GM12892 (cell line): ENCODE measurements at places on chromosomes 6 and 20.

- DNase-seq = no peak
These were observed 2.5 kb downstream of the NTSR1 start for GRCh38 chr20:62710886-62711702.

GRCh38 chr20:21049305-21049828 lies 56.8 kb downstream of the LINC00237 start:
- no peak for DNase-seq

GRCh38 chr6:11462742-11463397 lies 74.7 kb upstream of the TMEM170B start:
- no peak for DNase-seq

DNA sequence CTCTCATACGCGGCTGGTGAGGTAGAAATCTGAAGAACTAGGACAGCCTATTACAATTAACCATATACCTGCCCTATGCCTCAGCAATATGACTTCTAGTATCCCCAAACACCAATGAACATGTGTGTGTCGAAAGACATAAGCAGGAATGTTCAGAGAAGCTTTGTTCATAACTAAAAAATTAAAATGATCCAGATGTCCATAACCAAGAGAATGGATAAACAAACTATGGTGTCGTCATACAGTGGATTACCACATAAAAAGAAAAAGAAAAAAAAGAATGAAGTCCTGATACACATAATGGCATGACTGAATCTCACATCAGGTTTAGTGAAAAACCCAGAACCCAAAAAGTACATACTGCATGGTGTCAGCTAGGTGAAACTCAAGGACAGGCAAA lies 73.9 kb downstream of the MDN1 start:
- no peak for DNase-seq

DNA sequence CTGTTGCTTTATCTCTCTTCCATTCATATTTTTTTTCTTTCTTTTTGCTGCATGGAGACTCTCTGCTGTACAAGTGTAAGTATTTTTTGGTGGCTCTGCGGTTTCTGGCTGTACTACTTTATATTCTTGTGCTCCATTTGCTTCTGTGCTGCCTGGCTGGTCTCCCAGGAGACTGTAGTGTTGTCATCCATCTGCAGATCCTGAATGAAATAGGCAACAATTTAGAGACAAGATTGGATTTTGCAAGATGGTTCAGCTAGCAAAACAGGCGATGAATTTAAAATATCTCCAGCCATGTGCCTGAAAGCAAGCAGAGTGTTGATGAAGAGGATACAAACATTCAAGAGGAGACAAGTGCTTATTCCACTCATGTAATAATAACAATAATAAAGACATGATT lies 75.1 kb upstream of the SCGN start:
- DNase-seq = no peak

GRCh38 chr20:61801065-61801360 lies 264.7 kb downstream of the TAF4 start:
- DNase-seq = no peak

DNA sequence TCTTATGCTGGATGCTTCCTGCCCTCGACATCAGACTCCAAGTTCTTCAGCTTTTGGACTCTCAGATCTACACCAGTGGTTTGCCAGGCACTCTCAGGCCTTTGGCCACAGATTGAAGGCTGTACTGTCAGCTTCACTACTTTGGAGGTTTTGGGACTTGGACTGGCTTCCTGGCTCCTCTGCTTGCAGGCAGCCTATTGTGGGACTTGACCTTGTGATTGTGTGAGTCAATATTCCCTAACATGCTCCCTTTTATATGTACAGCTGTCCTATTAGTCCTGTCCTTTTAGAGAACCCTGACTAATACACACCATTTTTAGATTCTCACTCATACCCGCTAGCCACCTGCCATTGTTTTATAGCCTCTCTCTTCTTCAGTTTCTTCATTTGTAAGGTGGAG lies 382.1 kb upstream of the TSHZ2 start:
- no peak for DNase-seq

DNA sequence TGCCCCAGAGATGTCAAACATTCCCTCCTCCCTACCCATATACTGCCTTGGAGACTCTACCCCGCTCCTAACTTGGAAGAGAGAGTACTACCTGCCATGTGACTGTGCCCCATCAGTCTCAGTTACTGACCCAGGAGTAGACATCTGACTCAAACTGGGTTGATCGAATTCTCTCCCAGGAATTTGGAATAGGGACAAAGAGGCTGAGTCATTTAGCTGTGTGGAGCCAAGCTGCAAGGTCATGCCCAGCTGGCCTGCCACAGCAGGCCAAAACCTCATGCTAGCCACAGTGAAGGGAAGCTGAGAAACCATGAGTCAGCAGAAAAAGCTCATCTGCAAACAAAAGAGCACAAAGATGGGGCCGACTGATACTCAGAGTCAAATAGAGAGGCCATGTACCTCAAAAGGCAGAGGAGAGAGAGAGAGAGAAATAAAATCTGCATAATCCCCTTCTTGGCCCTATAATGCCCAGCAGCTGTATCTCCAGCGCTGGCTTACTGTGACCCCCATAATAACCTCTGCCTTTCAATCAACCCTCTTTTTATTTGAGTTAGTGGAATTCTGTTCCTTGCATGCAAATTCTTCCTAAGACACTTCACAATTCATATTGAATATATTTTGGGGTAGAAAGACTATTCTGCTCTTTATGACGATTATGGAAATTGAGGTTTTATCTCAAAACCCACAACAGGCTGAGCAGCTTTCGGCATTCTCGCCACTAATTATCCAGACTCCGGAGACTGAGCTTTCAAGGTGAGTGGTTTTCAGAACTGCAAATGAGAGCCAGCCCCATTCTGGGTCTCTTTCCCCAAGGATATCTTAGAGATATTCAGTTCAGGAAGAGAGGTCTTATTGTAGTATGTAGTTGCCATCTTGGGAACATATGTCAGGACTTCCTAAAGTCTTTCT lies 21.4 kb upstream of the AKIRIN2 start:
- DNase-seq = no peak

- no peak for DNase-seq
These were observed 85.2 kb downstream of the CDH26 start for GRCh38 chr20:60043435-60043834.

DNA sequence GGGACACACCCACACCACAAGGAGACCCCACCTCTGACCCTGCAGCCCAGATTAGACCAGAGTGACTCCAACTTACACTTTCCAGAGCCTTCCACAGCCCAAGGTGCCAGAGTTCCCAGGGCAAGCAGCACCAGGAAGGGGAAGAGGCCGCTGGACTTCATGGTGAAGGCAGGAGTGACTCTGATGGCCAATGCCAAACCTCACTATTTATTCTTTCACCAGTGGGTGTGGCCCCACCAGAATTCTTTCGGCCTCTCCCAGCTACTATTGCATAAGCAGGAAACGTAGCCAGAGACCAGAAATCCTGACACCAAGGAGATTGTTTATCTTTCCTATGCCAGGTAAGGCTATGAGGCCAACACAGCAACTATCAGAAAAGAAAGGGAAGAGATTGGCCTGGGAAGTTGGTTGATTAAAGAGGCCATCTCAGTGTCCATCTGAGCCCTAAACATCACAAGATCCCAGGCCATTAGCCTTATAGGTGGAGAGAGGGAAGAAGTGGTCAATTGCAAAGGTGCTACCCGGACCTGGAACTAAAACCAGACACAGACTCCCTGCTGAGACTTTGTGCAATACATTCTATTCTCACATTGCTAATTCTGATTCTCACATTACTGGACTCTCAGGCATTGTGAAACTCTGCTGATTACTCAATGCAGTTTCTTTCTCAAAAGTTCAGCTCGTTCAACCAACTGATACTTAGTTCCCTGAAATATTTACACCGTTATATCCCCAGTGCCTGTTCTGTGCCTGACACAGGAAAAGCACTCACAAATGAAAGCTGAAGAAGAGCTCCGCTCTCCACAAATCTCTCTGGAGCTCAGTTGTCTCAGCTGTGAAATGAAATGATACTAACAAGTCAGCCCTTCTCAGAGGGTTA lies at the start of gene SLPI:
SLPI (minus strand) TSS at position 182 of the 880 bp plus-strand sequence; CDS start at position 161, 21 bp downstream.
- DNase-seq = no peak

GRCh38 chr6:168655462-168656152 lies 214.6 kb downstream of the SMOC2 start:
- DNase-seq = no peak

- DNase-seq = no peak
These were observed 54.8 kb upstream of the BCLAF1 start for GRCh38 chr6:136344420-136344819.

DNA sequence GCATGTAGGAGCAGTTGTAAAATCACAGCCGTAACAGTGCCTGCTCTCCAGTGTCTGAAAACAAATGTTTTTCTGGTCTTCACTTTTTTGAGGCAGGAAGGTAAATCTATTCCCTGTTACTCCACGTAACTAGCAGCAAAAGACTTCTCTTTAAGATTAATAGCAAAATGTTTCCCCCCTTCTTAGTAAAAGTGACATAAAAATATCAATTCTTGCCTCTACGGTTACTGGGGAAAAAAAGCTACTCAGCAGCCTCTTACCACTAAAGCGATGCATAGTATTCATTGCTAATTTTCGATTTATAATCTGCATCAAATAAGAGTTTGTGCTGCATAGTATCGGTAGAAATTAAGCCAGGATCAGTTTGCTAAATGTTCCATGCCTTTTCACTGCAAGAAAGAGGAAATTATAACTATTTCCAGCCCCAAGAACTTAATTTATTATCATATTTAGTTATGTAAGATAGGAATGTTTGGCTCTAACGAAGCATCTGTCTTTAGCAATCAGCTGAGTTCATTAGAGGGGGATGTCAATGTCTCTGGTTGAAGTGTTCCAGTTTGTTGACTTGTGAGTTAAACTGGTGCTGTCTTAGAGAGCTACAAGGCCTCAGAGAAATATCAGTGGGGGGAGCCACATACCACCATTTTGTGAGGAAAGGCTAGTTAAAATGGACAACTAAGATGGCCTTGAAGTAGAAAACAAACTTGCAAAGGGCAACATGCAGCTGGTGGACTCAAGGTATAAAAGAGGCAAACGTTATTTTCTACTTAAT lies 617 bp upstream of the TSPYL1 start:
- no peak for DNase-seq

DNA sequence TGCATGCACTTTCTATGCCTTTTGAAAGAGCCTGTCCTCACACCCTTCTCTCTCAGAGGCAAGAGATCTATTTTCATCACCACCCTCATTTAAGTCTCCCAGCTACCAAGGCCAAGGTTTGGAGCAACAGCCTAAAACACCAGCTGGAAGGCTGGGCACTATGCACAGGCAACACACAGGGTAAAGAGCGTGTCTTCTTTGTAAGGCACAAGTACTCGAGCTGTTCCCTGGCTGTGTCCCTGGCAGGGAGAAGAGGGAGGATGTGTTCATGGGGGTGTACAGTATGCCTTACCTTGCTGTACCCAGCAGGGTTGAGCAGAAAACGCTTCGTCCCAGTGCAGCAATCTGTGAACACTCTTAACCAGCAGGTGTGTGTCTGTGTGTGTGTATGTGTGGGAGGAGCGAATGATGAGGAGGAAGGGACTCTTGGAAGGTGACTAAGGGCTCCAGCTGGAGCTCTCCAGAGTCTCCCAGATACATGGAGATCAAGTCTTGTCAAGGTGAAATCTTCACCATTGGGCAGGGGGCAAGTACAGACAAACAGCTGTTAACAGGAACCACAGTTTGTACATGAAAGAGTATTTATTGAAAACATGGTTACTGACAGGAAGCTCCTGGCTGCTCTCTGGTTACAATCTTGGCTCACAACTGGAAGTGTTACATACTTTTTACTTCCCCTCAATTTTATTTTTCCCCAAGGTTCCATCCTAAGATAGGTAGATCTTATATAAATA lies 40.8 kb downstream of the ELMO2 start:
- no peak for DNase-seq

GRCh38 chr6:84052204-84052882 lies 18.8 kb downstream of the MRAP2 start:
- DNase-seq = no peak

DNA sequence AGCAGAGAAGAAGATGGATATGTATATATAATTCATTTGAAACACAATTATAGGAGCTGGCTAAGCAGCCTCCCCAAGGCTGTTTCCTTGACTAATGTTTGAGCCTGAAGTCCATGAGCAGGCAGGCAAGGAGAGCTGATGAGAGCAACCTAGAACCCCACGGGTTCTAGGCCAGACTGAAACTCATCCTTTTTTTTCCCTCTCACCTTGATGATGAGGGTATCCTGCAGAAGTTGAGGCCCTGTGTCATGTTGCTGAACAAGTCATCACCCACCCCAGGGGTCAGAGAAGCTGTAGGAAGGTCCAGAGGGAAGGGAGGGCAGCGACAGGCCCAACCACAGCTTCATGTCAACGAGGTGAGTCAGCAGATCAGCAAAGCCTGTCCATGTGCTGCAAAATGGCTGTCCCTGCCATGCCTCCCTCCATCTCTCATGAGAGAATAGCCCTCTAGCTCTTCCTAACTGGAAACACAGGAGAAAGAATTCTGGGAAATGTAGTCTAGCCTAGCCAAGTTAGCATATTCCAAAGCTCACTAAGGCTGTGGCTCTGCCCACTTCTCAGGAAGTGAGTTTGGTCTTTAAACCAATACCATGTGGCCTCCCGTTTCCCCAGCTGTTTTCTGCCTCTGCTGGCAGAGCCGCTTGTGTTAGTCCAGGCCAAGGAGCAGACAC lies 91.3 kb upstream of the DTNBP1 start:
- no peak for DNase-seq
